ENCODE measurements at places on chromosomes 5 and 9.

GRCh38 chr5:180180421-180180820 lies 28.6 kb downstream of the RASGEF1C start:
- no peak for DNase-seq

DNA sequence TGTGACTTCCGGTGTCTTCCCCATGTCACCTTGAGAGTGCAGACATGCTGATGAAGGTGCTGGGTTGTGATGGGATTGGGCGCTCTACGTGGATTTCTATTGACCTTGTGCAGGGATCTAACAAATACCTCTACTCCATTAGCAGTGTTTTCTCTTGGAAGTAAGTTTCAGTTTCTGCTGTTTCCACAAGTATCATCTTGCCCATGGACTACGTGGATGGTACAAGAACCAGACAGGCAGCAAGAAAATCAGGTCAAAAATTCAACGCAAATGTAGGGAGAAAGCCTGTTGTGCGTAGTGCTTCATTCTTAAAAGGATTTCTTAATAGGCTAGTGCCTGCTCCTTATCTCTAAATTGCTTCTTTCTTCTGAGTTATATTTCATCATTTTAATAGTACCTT lies 60.8 kb downstream of the AOPEP start:
- no peak for DNase-seq

DNA sequence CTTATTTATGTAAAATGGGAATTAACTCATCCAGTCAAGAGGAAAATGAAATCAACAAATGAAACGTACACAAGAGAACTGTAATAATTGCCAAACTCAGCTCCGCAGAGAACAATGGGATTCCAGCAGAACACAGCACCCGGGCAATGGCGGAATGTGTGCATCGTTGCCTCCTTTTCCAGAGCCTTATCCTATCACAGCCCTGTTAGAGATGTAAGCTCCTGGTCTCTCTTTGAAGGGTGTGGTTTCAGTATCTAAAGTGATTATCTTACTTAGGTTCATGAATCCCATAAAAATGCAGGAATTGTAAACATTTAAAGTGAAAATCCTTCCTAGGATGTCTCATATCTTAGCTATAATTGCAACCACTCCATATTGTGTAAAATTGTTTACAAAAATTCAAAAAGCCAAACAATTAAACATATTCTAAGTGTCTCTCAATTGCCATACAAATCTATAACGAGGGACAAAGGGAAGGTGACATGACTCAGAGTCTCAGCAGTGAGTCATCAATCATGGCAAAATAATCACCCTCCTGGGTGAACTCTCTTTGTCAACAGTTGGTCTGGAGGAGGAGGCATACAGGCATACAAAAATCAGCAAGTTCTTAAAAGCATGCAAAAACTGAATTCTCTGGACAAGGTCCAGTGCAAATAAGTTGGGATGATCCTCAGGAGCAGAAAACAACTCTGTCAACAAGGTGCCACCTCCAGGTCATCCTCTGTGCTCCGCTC lies 22.6 kb downstream of the SEMA5A start:
- no peak for DNase-seq

- no peak for DNase-seq
Observed at GRCh38 chr9:87088192-87088591, 140.9 kb upstream of the GAS1 start.

- no peak for DNase-seq
Observed at GRCh38 chr9:22210936-22211335, 201.8 kb upstream of the CDKN2B start.

DNA sequence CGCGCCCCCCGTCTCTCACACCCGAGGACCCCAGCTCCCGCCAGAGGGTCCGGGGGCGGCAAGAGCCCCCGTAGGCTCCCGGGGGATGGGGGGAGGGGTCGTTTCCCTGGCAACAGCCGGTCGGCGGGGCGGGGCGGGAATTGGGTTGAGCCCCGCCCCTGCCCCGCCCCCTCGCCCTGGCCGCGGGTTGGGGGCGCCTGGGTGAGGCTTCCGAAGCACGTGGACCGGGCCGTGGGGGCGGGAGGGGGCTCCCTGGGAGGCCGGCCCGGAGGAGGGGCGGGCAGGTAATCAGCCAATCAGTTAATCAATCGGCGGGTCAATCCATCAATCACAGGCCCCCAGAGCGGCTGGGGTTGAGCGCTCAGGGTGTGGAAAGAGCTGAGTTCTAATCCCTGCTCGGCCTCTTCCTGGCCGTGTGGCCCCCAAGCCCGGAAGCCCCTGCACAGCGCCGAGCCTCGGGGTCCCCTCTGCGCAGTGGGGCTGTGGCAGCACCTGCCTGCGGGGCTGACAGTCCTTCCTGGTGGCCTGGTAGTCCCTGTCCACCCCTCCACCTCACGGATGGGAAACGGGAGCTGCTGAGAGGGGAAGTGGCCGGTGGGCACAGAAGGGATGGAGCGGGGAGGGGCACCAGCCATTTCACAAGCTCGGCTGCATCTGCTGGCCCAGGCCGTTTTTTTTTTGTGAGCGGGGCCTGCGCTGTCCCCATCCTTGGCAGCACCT lies 174.2 kb upstream of the IER5L start:
- DNase-seq: no peak

- DNase-seq: no peak
Observed at GRCh38 chr9:134374301-134375010, 48.2 kb downstream of the RXRA start.

DNA sequence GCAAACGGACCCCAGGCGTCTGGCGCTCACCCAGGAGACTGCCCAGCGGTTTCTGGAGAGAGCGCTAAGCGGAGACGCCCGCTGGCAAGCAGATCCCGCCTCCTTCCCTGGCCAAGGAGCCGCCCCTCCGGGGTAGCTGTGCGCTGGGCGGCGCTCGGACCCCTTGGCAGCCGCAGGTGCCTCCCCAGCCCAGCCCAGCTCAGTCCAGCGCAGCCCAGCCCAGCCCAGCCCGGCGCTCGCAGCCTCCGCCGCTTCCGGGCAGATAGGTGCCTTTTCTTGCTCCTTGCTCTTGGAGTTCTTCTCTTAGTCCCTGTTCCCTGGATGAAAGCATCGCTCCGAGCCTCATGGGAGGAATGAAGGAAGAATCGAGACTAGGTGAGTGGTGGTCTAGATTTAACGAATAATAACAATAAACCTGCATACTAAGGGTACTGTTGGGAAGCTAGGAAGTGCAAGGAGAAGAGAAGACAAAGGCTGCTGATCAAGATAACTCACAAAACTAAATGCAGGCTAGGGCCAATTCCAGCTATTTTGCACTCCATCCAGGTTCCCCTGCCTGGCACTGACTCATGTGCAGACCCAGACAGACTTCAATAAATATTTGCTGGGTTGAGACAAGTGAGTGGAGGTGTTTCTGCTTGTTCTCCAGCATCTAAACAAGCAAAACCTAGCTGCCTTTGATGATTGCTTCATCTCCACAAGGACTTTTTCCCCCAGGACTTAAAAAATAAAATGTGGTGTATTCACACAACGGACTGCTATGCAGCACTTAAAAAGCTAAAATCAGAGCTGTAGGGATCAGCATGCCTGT lies at the start of gene STK32A:
Gene STK32A, plus strand, starts transcription at position 202 of the 811 bp plus-strand sequence. CDS start 4,609 bp downstream, outside the sequence.
- DNase-seq: no peak

- no peak for DNase-seq
Observed at GRCh38 chr5:30548580-30549305, 644.7 kb upstream of the CDH6 start.

GRCh38 chr9:75866273-75866871 lies 24.1 kb upstream of the PCSK5 start:
- peak; percentile 56 for DNase-seq

GRCh38 chr5:1551426-1552301 lies 27.9 kb upstream of the LPCAT1 start:
- DNase-seq: no peak

- DNase-seq: no peak
Observed at GRCh38 chr9:70398145-70398556, 16.3 kb downstream of the KLF9 start.

- no peak for DNase-seq
Observed at GRCh38 chr5:28517691-28518090, 1479.3 kb upstream of the CDH9 start.

DNA sequence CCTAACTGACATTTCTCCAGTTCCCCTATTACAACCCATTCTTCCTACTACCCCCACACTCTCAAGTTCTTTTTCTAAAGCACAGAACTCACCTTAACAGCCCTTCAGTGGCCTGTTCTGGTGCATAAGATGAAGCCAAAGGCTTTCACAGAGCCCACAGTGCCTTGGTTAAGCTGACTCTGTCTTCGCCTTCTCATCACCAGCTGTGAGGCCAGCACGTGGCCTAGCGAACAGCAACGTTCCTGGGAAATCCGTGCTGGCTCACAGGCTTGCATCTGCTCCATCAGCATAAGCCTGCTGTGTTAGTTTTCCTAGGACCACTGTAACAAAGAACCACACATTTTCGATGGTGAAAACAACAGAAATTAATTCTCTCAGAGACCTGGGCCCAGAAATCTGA lies 67.9 kb upstream of the LPAR1 start:
- DNase-seq: no peak

GRCh38 chr5:98402130-98402529 lies 371.3 kb upstream of the RGMB start:
- no peak for DNase-seq

DNA sequence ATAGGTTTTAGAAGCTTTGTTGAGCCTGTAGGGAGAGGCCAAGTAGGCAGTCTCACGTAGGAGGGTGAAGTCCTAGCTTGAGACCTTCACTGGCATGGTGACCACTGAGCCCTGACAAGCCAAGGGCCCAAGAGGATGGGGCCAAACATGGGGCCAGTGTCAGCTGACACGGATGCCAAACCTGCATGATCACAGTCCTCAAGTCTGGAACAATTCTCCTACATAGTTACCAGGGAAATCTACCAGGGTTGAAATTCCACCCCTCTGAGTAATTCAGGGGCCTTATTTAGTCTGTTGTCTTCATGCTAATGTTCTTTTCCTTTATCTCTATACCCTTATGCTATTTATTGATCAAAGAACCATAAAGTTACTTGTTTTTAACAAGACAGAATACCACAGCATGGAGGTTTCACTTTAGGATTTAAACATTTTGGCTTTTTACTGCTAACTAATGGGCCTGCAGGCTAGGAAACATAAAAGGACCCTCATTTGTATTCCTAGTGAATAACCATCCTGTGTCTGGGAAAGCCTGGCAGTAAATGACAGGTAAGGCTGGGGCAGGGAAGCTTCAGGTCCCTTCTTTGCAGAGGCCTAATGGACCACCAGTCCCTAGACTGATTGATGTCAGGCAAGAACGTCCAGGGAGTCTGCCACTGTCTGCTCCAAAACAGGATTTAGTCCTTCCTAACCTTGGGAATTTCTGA lies 140.8 kb downstream of the FGF1 start:
- DNase-seq: no peak

GRCh38 chr9:17764306-17764705 lies 185.4 kb downstream of the SH3GL2 start:
- no peak for DNase-seq

- DNase-seq: no peak
Observed at GRCh38 chr5:32422697-32423096, 21.8 kb downstream of the ZFR start.

GRCh38 chr9:87213948-87214347 lies 266.6 kb upstream of the GAS1 start:
- DNase-seq: no peak

GRCh38 chr5:175655411-175655810 lies 2.5 kb upstream of the HRH2 start:
- no peak for DNase-seq

DNA sequence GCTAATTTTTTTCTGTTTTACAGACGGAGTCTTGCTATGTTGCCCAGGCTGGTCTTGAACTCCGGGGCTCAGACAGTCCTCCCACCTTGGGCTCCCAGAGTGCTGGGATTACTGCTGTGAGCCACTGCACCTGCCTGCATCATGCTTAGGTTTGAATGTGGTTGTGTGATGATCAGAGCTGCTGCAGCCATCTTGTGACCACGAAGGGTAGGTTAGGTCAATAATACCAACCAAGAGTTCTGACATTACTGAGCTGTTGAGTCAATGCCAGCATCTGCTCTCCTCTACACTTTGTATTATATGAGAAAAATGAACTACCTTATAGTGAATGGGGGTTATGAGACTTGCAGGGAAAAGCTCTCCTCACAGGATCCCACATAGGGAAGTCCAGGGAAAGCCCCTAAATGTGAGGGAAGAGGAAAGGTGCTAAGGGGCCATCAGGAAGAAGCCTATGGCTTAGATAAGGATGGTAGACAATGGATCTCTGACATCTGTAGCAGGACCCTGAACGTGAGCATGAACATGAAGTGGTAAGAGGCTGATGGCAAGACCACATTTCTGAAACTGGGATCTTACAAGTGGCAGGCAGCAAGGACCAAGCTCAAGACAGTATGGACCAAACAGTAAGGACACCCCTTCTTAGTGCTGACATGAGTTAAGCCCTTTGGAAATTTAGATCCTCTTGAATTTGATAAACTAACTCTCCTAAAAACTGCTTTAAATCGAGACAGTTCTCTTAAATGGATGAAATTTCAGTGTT lies 75.7 kb upstream of the ZNF169 start:
- DNase-seq: no peak

GRCh38 chr5:29162297-29162696 lies 2031.2 kb upstream of the CDH6 start:
- DNase-seq: no peak

GRCh38 chr5:124576848-124577409 lies 169.5 kb downstream of the ZNF608 start:
- no peak for DNase-seq

DNA sequence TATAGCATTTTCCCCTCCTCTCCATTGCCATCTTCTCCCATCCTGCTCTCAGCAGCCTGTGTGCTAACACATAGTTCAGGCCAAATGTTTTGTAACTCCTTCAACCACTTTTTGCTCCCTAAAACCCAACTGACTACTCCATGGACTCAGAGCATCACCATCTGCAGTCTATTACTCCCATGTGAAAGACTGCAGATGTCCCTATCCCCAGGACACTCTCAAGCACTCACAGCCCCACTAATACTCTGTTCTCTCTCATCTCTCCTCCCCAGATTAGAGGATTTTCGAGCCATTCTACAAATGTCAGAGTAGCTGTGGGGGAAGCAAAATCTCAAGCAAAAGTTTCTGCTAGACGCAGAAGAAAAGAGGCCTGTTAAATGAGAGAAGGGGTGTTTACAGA lies 99.3 kb downstream of the ITGA1 start:
- DNase-seq: no peak

DNA sequence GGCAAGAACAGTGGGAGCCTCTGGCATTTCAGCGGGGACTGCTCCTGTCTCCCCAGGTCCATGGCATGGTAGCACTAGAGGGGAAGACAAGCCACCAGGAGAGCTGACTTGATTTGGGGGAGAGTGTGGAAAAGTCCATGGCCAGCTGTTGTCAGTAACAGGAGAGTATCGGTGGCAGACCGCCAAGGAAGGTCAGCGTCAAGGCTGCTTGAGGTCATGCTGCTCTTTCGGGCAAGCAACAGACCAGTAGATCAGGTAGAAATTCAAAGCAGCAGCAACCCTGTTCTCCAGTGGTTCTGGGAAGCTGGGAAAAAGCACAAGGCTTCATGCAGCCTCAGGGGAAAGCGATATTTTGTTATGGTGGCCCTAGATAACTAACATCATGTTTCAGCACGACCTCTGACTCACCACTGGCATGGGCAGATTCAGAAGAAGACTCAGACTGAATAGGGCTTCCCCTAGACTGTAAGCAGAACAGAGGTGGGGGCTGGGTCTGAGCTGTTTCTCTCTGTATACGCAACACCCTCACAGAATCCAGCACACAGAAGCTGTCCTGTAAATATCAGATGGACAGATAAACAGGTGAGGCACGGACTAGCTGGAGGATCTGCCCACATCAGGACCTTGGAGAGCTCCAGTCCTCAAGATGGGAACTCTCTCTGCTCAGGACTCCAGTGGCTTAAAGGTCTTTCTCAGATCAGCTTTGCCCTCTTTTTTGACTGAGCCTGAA lies 35.2 kb upstream of the PLEKHG4B start:
- no peak for DNase-seq

- DNase-seq: no peak
Observed at GRCh38 chr5:147832541-147832940, 1.1 kb upstream of the SPINK1 start.

GRCh38 chr5:171080186-171080938 lies 218.5 kb downstream of the RANBP17 start:
- DNase-seq: no peak

Measured in activated naive CD4-positive, alpha-beta T cell treated with anti-CD3 and anti-CD28 coated beads, Interleukin-2, amount 50 U/mL, for 72 hours (primary cell).